ENCODE measurements at places on chromosomes 2 and 18.

DNA sequence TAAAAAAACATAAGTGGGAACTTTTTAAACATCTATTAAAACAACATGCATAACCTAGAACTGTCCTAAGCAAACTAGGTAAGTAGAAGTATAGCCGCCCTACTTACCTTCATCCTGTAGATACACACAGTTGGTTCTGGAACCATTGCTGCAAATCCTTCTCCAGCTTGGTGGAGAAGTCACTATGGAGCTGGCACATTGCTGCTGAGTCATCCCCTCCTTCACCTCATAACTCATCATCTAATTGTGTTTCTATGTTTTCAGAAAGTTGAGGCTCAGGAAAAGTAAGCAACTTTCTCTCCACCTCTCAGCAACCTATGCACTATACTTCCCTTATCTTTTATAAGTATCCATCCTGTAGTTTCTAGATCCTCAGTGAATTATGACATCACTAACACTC lies 269.8 kb upstream of the MMADHC start:
- no peak for DNase-seq

GRCh38 chr18:47680488-47680887 lies 250.0 kb downstream of the SMAD2 start:
- DNase-seq: no peak

GRCh38 chr2:128513116-128513960 lies 194.7 kb upstream of the HS6ST1 start:
- no peak for DNase-seq

- DNase-seq: no peak
These were observed 149.2 kb upstream of the NOSTRIN start for GRCh38 chr2:168652997-168653921.

- peak; percentile 42 for DNase-seq
These were observed 774 bp downstream of the MSH6 start for GRCh38 chr2:47783486-47784351.

DNA sequence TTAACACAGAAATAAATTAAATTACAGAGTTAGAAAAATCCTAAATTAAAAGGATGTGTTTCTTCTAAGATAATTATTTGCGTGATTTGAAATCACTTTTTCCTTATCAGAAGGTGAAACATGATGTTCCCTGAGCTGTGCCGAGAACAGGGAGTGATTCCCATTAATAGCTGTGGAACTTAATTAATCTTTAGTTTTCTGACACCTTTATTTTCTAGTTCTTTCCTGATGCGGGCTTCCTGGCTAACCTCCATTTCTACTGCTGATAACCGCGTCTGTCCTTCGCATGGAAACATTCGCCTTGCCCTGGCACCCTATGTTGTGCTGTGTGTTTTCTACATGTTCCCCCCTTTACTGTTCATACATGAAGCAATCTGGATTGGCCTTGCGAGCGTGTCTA lies 172.9 kb downstream of the FAM210A start:
- no peak for DNase-seq

All from stimulated activated CD4-positive, alpha-beta T cell treated with anti-CD3 and anti-CD28 coated beads, Interleukin-15, amount 100 ng/mL, for 1 hour (primary cell).